CD4-positive, alpha-beta T cell treated with Interleukin-15 for 1 hour (primary cell): ENCODE measurements at places on chromosomes 1 and 21.
A peak's percentile ranks its signal among the peaks of the same experiment; 100 is the strongest.

- DNase-seq, result no peak
Measured at GRCh38 chr1:221696718-221697461, 45.0 kb downstream of the DUSP10 start.

DNA sequence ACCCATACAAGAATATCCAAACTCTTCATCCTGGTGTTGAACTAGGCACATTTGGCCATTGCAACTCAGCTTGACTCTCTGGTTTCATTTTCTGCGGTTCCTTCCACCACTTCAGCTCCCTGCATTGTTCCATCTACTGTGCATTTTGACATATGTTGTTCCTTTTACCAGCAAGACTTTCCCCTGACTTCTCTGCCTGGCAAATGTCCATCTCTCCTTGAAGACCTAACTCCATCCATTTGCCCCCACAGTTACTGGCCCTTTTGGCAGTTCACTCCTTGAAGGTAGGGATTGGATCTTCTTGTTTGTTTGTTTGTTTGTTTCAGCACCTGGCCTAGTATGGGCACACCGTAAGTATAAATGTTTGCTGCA, 8.7 kb downstream of the PADI2 start:
- no peak for DNase-seq

DNA sequence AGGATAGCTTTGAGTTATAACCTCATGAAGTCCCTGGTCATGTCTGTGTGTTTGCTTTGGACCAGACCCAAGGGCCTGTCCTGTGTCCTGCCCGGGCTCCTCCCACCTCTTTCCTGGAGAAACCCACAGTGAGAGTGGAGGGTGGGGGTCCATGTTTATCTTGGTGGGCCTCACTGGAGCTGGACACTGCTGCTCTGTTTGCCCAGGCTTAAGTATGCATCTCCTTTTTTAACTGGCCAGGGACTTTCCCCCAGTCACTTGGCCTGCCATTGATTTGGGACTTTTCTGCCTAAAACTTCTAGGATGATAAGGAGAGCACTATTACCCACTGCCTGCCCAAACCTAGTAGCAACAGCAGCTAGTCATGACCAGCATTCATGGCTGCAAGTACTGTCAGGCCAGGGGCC, 49.8 kb downstream of the DDR2 start:
- no peak for DNase-seq

DNA sequence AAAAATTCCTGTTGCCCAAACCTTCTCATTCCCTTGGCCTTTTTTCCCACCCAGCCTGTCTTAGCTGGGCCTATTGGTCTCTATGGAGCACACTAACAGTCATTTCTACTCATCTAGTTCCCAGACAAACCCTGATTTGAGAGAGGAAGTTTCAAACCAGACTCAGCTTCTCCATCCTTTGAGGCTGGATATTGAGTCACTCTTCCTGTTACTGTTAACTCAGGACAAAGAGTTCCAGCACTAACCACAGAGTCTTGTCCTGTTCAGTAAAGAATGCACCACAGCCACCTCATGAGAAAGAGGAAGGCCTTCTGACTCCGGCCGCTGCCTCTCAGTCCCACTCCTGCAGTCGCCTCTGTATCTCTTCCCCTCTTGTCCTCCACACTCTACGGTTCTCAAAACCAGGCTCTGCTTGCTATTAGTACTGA, 137.8 kb downstream of the PTPRC start:
- DNase-seq, result peak; percentile 62
